ENCODE measurements at places on chromosomes 12 and 14.
A peak's percentile ranks its signal among the peaks of the same experiment; 100 is the strongest.

DNA sequence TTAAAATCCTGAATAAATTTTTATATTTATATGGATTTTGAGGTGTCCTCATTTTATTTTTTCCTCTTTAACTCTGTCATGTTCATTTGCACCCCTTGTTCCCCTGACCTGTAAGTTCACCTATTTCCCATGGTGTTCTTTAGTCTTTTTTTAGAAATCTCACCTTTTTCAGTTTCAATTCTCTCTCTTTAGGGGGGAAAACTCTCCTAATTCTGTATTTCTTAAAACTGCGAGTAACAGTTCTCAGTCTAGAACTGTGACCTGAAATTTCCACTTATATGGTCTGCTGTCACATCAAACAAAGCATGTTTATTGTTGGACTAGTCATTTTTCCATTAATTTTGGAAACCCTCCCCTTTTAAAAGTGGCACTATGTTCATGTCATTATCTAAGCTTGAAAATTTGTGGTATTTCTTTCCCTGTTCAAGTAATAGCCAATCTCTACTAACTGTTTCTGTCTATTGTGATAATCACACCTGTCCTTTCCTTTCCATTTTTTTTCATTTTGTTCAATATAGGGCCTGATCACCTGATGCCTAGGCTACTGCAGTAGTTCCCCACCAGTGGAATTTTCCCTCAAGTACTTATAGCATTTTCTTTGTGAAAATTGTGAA, 14.0 kb upstream of the FBXO33 start:
- DNase-seq, result no peak

GRCh38 chr14:66377574-66377973, 108.6 kb upstream of the CCDC196 start:
- DNase-seq, result no peak

DNA sequence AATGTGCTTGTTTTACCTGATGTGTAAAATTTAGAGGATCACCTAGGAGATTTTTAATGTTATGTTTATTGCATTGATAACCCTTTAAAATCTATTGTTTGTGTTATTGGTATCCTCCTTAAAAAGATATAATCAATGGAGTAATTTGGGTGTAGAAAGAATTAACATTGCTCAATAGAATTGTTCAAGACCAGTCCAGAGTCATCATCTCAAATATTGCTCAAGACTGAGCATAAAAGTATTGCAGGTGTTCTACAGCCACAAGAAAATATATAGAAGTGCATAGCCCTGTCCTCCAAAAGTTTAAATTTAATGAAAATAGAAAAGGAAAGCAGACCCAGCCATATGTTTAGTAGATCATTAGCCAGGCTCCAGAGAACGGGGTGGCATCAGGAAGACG, 102.5 kb upstream of the ARID2 start:
- no peak for DNase-seq

- peak; percentile 58 for DNase-seq
These were observed 1392.4 kb upstream of the TMEM132C start for GRCh38 chr12:126874427-126875026.

DNA sequence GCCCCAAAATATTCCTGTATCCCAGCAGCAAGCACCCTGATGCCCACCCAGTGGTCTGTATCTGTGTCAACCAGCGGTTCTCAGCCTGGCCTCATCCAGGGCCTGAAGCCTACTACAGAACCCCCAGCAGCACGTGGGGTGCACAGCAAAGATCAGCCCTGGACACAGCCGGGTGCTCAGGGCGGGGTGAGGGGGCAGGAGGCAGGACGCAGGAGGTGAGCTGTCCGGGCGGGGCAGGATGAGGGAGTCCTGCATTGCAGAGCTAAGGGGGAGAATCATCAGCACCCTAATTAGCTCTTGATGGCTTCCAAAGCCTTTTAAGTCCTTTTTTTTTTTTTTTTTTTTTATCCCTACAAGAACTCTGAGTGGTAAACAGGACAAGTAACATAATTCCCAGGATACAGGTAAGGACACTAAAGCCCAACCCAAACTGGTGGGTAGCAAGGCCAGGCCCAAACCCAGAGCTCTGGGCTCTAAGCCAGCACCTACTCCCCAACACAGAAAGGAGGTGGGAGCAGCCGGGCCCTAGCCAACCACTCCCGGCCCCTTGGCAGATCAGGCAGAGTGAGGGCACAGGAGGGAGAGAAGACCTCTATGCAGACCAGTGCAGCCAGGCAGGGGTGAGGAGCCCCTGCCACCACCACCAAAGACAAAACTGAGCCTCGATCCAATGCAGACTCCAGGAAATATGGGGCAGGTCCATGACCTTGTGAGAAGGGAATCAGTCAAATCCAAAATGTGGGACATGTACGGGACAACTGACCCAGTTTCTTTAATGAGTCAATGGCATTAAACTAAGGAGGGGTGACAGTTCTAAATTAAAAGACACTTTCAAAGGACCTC, 32.3 kb upstream of the EIF5 start:
- DNase-seq, result no peak

- no peak for DNase-seq
These were observed 503.0 kb upstream of the LMO3 start for GRCh38 chr12:17108877-17109541.

DNA sequence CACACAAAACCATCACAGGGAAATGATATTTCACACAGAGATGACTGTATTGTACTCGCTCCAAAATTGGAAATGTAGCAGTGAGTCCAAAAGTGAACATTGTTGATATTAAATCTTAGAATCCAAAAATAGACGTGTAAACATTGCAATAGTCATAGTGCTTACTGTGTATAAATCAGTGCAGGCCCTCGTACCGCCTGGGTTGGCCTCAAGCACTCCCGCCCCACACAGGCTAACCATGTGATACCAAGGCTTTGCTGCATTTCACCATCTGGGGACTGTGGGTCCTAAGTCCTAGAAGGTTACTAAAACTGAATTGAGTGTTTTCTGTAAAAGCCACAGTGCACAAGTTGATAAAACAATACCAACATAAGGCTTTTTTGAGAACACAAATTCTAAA, 107.3 kb downstream of the PPP2R5E start:
- no peak for DNase-seq

DNA sequence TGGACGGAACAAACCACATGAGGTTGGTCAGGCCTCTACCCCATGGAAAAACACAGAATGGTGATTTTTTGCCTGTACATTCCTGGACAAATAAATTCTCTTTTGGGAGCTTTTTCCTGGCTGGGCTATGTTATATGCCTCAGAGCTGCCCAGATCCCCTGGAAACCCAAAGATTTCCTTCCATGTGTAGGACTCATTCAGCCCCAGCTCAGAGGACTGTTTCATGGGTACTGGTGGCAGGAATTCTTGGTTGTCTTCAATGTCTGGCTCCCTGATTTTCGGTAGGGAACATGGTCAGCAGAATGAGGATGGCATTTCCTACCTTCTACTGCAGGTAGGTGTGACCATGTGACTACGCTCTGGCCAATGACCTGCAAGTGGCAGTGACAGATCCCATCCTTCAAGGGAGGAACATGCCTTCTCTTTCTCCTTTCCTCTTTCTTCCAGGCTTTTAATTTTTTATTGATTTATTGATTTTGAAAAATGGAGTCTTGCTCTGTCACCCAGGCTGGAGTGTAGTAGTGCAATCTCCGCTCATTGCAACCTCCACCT, 15.4 kb upstream of the P2RX7 start:
- no peak for DNase-seq

DNA sequence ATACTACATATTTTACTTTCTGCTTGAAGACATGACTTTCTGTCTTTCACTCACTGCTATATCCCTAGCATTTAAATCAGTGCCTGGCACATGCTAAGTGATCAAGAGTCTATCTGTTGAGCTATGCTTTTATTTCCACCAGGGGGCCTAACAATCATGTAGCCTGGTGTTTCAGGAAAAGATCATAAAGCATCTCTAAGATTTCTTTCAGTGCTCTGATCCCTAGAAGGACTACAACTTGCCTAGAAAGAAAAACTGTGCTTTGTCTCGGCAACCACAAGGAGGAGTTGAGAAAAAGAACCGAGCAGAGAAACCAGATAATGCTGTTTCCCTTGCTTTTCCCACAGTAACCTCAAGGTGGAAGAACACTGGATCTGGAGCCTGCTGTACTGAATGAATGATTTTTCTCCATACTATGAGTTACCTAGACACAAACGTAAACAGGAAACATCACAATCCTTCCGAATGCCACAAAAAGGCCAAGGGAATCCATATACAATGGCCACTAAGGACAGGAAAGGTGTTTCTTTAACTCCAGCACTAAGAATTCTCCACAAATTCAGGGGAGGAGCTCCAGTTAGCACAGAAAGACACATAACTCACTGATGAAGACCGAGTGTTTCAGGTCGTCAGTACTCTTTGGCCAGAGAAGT, 1.2 kb downstream of the CRY1 start:
- peak; percentile 72 for DNase-seq

GRCh38 chr14:75832621-75833297, 149.0 kb downstream of the TGFB3 start:
- DNase-seq, result no peak

DNA sequence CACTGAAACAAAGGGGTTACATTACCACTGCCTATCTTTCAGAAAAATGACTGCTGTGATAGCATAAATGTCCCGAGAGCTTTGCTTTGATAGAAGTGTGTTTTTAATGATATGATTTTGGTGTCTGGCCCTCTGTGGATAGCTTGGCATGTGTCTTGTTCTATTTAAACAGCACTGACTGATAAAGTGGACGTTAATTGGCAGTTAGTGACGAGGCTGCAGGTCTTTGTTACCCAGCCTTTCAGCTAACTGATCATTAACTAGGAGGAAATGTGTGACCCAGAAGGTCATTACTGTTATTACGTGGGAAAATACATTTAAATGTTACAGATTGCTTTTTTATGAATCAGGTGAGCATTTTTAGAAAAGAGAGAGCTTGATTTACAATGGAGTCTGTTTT, 428.3 kb downstream of the DIO2 start:
- DNase-seq, result no peak

- no peak for DNase-seq
These were observed 197.5 kb upstream of the TMEM132C start for GRCh38 chr12:128069359-128069997.

- no peak for DNase-seq
These were observed 191.9 kb downstream of the SOX5 start for GRCh38 chr12:23757541-23757962.

- DNase-seq, result no peak
These were observed 107.3 kb downstream of the SLC41A2 start for GRCh38 chr12:104850781-104851180.

GRCh38 chr12:46492471-46493085, 120.0 kb upstream of the SLC38A2 start:
- no peak for DNase-seq

DNA sequence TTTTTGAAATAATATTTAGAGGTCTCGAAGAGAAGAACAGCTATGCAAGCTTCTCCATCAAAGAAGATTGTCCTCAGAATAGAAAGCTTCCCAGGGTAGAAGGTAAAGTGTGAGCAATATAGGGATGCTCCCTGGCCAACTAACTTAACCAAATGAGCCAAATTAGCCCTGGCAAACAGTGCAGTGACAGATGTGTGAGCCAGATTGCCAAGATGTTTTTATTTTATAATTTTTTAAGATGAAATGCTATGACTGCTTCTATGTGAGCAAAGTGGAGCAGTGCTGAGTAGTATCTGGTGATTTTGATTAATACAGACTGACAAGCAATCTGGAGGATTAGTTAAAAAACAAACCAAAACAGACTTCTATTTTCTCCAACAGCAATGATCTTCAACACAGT, 202.1 kb downstream of the NOVA1 start:
- no peak for DNase-seq

DNA sequence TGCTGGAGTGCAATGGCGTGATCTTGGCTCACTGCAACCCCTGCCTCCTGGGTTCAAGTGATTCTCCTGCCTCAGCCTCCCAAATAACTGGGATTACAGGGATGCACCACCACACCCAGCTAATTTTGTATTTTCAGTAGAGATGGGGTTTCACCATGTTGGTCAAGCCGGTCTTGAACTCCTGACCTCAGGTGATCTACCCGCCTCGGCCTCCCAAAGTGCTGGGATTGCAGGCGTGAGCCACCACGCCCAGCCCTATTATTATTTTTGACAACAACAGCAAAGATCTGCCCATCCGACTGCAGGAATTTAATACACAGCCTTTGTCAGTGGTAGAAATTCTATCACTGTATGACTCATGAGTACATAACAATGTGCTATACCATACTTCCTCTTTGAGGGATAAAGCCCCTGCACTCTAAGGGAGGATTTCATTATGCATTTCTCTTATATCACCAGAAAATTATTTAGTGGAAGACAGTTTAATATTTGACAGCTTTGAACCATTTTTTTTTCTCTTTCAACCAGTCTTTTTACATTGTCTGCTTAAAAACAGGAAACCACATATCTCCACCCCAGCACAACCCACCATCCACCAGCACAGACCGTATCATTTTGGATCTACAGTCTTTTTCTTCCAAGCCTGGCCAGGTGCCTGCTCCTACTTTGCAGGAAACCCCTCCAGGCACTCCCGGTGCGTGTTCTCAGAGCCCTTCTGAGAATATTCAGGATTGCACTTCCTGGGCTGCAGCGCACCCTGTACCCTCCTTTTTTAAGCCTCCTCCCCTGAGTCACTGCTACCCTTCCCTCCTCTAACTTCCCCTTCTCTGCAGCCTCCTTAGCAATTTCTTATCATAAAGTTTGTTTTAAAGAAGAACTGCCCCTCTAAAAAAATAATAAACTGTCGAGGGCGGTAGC, 594 bp downstream of the ARHGDIB start:
- DNase-seq, result peak; percentile 75

DNA sequence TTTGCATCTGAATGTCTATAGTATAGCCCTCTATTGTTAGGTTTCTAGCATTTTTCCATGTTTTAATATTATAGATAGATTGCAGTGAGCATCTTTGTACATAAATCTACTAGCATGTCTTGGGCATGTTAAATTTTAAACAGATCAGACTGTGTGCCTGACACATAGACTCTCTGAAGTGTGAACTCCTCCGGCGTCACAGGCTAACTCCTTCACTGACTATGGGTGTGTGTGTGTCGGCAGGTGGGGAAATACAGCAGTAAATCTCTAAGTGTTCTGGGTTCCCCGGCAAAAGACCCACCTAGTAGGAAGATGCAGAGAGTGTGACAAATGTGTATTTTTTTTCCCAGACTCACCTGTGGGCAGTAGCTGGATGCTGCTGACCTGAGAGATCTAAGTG, 2.3 kb downstream of the VWF start:
- DNase-seq, result no peak

GRCh38 chr14:104595116-104595675, 9.4 kb downstream of the TMEM179 start:
- DNase-seq, result no peak

- DNase-seq, result no peak
These were observed 24.5 kb downstream of the MOK start for GRCh38 chr14:102280376-102280962.

GRCh38 chr14:58717813-58718212, 80.1 kb downstream of the DACT1 start:
- DNase-seq, result no peak
